CD4-positive, alpha-beta T cell treated with Interleukin-10 for 1 hour (primary cell): ENCODE measurements at places on chromosomes 5 and 9.

GRCh38 chr5:131587541-131587940 lies 47.5 kb downstream of the RAPGEF6 start:
- DNase-seq, result no peak

GRCh38 chr9:83141887-83142286 lies 78.9 kb upstream of the RASEF start:
- DNase-seq, result no peak

- no peak for DNase-seq
These were observed 101.8 kb downstream of the ZDHHC21 start for GRCh38 chr9:14591411-14591810.

DNA sequence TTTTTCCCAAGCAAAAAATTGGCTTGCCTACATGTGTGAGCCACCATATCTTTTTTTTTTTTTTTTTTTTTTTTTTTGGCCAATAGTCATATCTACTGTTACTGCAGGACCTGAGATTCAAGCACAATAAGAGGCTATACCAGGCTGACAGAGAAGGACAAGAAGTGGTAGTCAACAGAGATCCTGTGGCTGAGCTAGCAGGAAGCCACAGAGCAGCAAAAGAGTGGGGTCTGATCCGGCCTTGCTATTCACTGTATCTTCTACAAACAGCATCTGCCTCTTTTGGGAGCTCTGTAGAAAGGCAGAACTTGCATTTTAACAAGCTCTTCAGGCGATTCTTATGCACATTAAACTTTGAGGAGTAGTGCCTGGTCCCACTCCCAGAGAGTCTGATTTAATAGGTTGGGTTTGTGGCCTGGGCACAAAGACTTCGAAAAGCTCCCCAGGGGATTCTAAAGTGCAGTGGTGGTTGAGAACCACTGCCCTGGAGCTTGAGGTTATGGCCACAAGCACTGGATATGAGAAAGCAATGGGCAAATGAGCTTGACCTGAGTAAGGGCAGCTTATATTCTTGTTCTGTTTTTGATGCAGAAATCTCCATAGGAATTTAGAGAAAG lies 162.8 kb downstream of the PIK3R1 start:
- peak; percentile 27 for DNase-seq

GRCh38 chr5:173873306-173873922 lies 14.7 kb upstream of the CPEB4 start:
- DNase-seq, result no peak

DNA sequence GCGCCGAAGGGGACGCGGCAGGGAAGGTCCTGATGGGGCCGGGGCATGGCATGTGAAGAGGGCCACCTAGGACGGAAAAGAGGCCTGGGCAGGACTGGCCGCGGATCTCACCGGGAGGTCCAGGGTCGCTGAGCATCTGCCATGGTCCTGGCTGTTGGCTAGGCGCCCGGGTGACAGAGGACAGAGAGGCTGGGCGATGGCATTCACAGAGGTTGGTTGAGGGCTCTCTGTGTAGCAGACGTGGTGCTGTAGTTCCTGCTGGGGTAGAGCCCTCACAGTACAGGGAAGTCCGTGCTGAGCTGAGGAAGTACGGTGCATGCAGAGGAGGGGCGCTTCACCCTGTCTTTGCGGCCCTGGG lies 427 bp downstream of the PCYOX1L start:
- peak; percentile 38 for DNase-seq

DNA sequence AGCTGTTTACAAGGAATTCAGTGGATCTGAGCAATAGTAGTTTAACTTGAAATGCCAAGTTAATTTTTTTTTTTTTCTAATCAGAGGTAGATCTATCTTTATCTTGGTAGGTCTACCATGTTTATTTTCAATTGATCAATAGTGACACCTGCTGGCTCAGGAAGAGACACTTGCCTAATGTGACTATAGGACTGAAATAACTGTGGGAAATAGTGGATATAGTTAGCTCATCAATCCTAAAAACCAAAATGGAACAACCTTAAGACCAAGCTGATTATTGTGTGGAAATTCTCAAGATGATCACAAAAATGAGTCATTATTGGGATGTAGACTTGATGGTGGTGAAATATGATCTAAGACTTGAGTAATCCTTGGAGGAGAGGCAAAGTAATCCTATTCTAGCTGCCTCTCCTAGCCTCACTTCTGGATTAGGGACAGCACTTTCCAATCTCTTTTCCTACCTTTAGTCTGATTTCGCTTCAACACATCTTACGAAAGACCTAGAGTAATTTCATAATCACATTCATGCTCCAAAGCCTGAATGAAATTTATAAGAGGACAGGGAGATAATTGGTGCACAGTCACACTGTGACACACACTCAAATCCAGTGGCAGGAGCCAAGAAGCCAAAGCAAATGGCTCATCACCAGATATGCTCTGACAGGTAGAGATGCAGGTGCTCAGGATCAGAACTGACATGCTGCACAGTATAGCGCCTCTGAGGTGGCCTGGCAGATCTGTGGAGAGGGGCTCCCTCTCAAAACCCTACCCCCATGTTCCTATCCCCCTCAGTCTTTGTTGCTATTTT lies 156.3 kb downstream of the HMHB1 start:
- DNase-seq, result peak; percentile 32

GRCh38 chr5:167785106-167785505 lies 506.3 kb upstream of the WWC1 start:
- no peak for DNase-seq

GRCh38 chr9:138022756-138023393 lies 145.3 kb downstream of the CACNA1B start:
- no peak for DNase-seq

- DNase-seq, result no peak
These were observed 210.1 kb upstream of the SLC24A2 start for GRCh38 chr9:19998823-19999455.

GRCh38 chr9:123072407-123072995 lies 39.0 kb downstream of the GPR21 start:
- DNase-seq, result no peak

DNA sequence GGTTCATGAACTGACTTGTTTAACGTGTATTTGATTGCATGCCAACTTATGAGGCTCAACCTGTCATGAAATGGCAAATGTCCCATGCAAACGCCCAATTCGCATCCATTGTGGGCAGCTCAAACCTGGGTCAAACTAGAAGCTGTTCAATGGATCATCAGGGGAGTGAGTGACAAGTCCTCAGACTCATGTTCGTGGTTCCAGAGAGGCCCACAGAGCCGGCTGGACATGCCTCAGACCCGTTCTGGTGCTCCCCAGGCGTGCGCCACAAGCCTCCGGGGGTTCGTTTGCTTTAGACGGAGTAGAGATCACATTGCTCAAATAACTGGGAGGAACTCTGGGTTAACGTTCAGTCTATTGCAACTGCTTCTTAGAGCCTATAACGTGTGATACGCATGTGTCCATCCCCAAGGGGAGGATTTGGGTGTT lies 15.0 kb downstream of the GFI1B start:
- DNase-seq, result no peak

DNA sequence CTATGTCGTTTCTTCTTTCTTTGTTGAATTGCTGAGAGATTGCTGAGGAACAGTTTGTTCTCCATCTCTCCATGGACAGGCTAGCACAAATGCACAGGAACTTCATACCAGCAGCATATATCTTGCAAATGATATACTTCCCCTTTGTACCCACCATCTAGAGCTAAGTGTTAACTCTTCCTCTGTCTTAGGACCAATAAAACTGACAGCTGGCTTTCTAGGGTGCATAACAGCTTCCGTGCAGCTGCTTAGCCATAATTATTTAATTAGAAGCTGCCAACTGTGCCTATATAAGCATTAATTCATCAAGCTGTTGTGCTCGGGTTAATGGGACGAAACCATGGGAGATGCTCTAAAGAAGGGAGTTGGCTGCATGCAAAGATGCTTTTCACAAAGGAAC lies 38.7 kb downstream of the KCTD16 start:
- DNase-seq, result no peak
